ENCODE measurements at places on chromosomes 4 and X.

GRCh38 chr4:139297001-139297410 lies 4.3 kb upstream of the NAA15 start:
- no peak for DNase-seq

DNA sequence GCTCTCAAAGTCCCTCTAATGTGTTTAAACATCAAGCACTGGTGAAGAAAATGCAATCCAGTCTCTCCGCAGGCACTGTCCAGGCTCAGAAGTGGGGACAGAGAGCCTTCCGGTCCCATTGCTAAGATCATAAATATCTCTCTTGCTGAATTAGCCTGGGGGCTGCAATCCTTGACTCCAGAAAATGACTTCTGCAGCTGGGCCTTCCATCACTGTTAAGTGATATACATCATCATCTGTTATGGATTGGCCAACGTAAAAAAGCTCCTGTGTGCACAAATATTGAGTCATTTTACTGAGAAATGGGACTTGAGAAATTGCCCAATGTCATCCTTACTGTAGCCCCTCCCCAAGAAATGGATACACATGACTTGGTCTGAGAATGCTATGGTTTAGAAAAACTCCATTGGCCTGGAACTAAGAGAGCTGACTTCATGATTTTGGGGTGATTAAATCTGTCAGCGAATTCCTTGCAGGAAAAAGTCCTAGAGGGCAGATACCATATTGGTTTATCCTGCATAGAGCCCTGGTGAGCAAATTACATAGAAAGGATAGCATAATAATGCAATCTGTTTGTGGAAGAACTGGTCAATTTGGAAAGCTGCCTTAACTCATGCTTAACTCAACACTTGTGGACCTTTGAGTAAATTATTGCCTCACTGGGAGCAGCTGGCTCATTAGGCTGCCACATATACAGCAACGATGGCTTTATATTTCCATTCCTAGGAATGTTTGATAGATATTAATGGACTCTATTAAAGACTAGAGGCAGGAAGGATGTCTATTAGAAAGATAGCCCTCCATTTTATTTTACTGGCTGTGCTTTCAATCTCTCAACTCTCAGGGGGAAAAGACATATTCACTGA lies 346.1 kb downstream of the GBA3 start:
- no peak for DNase-seq

DNA sequence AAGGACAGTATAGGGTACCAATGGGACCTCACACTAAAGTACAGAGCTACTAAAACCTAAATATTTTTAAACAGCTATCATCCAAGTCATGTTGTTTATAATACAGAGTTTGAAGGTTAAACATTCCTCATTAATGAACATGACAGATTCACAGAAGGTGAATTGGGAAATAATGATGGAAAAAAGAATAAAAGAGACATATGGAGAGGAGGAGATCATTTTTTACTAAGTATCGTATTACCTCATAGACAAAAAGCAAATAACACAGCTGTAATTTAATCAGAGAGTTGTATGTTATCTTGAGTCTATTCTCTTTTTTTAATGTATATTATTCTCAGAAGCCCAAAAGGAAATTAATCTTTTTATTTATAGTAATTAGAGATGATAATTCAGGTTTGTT lies 7.9 kb downstream of the PLK4 start:
- no peak for DNase-seq

DNA sequence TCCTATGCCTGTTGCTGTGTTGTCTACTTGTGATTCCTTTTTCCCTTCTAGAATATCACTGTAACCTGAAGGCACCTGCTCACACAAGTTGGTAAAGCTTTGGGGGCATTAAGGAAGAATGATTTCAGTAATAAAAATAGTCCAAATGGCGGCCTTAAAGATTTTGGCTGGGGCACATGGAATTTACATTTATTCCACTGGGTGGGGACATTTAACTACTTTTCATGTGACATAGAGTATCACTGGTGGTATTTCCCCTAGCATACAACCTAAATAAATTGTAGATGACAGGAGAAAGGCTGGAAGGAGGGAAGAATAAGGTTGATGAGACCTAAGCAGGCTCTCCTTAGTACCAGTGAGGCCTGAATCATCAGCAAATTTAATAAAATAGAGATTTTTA lies 121.8 kb upstream of the EDA2R start:
- DNase-seq, result no peak

- DNase-seq, result no peak
These were observed 97.1 kb upstream of the ANK2 start for GRCh38 chr4:112952313-112952700.

GRCh38 chr4:41364876-41365275 lies 108.1 kb downstream of the UCHL1 start:
- no peak for DNase-seq

DNA sequence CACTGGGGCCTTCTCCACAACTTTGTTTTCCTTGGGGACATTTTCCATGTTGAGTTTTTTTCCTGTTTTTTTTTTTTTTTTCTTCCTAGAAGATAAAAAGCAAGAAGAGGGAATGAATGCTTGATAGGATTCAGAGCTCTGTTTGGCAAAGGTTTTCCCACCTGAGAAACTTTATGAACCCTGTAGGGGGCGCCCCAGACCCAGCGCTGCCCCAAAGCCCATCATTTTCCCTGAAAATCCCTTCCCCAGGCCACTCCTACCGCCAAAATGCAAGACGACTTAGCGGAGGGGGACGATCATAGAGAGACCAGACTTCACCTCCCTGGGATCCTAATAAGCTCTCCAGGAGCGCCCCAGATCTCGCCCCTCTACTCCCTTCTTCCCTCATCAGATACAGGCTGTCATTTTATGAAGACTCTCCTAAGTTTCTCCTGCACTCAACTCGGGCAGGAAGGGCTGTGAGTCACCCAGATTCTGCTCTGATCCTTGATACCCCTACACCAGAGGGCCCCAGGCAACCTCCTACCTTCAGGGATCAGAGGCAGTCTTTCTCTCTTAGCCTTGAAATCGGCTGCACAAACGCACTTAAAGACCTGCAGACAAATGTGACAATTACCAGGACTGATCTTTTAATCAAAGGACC lies 1.4 kb downstream of the BEX5 start:
- DNase-seq, result no peak

GRCh38 chr4:44056721-44057151 lies 391.9 kb downstream of the KCTD8 start:
- no peak for DNase-seq

DNA sequence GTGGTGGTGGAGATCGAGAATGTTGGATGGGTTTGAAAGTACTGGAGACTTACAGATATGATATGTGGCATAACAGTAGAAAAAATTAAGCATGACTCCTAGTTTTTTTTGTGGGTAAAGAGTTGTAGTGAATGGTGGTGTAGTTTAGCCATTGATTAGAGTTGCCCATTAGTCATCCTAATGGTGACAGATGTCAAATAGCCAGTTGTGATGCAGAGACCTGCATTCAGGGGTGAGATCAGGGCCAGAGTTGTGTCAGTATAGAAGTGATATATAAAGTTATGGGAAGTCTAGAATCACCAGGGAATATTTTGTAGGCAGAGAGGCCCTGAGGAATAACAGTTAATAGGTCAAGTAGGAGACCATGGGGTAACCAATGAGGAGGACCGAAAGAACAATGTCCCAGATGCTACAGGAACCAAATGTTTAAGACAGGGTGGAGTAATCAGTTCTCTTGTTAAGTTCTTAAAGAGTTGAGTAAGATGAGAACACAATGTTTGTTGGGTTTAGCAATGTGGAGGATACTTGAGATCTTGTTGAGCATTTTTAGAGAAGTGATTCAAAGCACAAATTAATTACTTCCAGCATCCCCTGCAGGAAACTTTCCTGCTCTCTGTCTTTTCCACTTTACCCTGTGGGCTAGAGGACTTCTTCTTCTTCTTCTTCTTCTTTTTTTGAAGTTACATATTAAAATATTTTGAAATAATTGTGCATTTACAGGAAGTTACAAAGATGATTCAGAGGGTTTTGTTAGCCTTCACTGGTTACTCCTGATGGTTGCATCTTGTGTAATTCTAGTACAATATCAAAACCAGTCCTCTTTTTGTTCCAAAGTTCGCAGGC lies 13.3 kb downstream of the SGMS2 start:
- DNase-seq, result no peak

GRCh38 chr4:24862073-24862751 lies 50.6 kb downstream of the CCDC149 start:
- DNase-seq, result no peak

GRCh38 chrX:136425996-136426395 lies 61.8 kb upstream of the BRS3 start:
- no peak for DNase-seq

- DNase-seq, result no peak
These were observed 130.4 kb downstream of the IDS start for GRCh38 chrX:149374751-149375150.

- DNase-seq, result no peak
These were observed 32.2 kb upstream of the NDST4 start for GRCh38 chr4:115145393-115146160.

DNA sequence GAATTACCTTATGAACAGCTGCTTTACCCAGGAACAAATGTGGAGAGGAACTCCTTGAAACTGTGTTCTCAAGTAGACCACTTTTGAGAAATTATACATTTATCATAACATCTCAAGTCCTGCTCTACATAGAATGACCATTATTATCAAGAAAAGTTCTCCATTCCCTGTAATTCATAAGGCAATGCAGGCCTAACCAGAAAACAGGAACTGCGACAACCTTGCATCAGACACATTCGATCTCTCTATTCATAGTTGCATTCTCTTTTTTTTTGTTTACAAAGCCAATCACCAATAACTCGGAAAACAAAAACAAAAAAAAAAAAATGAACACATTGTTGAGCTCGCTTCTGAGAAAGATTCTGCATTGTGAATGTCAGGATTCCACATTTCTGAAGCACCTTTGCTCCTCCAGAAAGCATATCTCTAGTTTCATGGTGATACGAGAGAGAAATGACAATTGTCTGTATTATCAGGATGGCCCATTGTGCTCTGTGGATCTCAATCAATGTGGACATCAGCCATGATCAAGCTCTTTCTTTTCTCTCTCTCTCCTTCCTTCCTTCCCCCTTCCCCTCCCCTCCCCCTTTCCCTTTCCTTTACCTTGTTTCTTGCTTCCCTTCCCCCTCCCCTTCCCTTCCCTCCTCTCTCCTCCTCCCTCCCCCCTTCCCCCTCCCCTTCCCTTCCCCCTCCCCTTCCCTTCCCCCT lies 32.4 kb upstream of the CD99 start:
- DNase-seq, result no peak

DNA sequence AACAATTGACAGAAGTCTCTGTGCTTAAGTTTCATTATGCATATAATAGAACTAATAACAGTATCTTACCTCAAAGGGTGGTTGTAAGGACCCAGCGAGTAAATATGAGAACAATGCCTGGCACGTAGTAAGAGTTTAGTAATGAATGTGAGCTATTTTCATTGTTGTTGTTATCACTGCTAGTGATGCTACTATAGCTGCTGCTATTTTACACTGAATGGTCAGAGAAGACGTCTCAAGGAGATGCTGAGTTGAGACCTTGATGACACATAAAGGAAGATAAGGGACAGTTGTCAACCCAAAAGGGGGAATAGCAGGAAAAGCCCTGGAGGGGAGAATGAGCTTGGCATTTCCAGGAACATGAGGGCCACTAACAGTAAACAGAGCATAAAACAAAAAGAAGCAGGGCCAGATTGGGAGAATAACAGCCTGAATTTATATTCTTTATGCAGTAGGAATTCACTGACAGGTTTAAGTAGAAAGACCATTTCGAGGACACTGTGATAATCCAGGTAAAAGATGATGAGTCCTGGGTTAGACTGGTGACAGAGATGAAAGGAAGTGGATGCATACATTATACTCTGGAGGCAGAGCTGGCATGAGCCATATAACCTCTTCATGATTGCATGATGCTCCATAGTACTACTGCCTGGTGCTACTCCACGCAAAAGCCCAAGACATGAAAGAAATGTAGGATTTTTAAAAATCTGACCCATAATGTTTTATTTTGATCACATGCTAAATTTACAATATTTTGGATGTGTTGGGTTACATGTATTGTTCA lies 23.1 kb downstream of the ATP8A1 start:
- no peak for DNase-seq

DNA sequence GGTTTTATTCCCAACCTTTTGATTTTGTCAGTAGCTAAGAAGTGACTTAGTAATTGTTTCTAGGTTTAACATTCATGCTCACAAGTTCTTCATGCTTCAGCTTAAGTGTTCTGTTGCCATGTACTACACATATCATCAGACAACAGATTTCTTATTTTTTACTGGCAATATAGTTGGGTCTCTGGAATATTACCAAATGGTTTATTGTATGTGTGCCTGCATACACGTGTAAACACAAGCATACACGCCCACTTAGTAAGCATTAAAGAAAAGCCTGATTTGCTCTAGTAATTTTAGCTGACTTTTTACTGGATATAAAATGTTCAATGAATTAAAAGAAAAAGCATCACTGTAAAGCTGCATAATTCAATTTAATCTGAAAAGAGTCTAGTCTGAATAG lies 199.8 kb downstream of the CAMK2D start:
- DNase-seq, result no peak

GRCh38 chr4:2852481-2852921 lies 8.9 kb downstream of the ADD1 start:
- no peak for DNase-seq

GRCh38 chrX:47649781-47650163 lies 591 bp downstream of the ELK1 start:
- DNase-seq, result no peak

DNA sequence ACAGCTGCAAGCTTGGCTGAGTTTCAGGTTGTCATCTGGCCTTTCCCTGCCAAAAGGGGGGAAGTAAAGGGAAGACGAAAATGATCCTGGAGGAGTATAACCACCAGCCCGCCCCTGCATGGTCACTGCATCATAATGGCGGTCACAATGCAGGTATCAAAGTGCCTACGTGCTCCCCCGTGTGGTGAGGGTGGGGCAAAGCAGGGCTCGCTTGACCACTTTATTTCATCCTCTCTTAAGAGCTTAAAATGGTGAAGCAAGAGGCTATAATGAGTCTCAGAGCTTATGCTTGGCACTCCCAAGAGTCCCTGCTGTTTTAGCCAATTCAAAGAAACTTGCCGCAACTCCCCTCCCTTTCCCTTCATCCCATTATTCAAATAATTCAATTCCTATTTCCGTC lies 105.6 kb downstream of the APOOL start:
- DNase-seq, result no peak

GRCh38 chrX:118770133-118770760 lies 42.8 kb downstream of the IL13RA1 start:
- no peak for DNase-seq

GRCh38 chr4:176123710-176124407 lies 58.2 kb downstream of the WDR17 start:
- no peak for DNase-seq

DNA sequence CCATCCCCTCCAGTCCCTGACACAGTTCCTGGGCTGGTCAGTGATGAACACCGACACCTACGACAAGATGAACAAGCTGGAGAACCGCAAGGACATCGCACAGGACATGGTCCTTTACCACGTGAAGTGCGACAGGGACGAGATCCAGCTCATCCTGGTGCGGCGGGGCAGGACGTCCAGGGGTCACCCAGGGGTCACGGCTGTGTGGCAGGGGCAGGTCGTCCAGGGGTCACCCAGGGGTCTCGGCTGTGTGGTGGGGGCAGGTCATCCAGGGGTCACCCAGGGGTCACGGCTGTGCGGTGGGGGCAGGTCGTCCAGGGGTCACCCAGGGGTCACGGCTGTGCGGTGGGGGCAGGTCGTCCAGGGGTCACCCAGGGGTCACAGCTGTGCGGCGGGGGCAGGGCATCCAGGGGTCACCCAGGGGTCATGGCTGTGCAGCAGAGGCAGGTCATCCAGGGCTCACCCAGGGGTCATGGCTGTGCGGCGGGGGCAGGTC lies 16.7 kb downstream of the ATP5ME start:
- DNase-seq, result no peak

GRCh38 chr4:68883870-68884269 lies 67.7 kb downstream of the UGT2A3 start:
- no peak for DNase-seq

- DNase-seq, result no peak
These were observed 42.2 kb upstream of the SCOC start for GRCh38 chr4:140331245-140331644.

Data from activated CD4-positive, CD25-positive, alpha-beta regulatory T cell treated with anti-CD3 and anti-CD28 coated beads, Interleukin-2, amount 50 U/mL, for 72 hours (primary cell).